ENCODE measurements at places on chromosomes 6 and 20.

DNA sequence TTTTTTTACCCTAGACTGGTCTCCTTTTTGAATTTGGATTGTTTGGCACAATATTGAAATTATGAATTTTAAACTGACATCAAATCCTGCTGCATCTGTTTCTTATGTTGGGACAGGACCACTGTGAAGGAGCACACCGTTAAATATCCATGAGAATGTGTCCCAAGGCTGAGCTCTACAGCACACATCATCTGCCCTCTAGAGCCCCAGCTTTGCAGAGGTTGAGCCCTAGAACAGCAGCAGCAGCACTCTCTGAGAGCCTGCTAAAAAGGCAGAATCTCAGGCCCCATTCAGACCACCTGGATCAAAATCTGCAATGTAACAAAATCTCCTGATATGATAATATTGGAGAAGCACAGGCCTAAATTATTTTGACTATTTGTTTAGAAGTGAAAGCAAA, 192.1 kb upstream of the CCN2 start:
- no peak for DNase-seq

DNA sequence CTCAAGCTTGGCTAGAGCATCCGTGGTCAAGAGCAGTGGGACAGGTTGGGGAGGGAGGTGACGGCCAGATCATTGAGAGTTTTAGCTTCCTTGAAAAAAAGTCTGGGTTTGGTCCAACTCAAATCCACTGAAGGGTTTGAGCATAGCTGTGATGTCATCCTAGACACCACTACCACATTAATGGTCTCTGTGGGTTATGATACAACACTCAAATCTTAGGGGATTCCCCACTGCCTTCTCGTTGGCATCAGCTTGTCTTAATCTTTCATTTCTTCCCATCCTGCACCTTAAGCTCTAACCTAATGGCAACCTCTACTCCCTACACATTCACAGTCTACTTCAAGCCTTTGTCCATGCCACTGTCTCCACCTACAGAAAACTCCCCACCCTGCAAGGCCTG, 77.3 kb downstream of the BMP6 start:
- DNase-seq = no peak

DNA sequence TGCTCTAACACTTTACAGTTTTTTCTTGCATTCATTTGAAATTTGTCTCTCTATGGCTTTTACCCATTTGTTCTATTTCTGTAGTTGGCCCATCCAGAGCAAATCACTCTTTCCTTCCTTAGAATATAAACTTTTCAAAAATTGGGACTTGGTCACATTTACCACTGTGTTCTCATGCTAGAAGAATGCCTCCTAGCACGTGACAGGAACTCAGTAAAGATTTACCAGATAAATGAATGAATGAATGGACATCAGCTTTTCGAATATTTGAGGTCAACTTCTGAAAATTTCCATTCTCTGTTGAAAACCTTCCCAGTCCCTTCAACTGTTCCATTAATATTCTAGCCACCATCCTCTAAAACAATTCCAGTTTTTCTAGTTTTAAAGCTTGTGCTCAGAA, 294.5 kb downstream of the CD83 start:
- no peak for DNase-seq

DNA sequence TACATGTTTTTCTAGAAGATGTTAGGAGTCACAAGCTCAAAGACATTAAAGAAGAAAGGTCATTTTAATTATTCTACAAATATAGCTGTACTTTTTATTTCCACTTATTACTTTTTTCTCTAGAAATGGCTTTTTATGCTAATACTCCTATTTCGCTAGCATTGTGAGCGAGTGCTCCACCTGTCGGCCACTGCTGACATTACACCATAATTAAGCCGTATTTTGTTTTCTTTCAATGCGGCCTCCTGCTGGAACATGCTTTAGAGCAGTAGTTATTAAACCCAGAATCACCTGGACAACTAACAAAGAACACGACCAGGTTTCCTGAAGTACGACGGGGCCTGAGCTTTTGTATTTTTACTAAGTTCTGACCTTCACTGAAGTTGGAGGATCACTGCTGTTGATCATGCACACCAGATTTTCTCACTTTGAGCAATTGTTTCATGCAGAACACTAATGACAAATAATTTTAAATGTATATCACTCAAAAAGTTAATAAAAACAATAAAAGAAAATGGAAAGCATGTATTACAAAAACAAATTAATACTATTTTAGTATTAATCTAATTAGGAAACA, 74.1 kb upstream of the PAK5 start:
- DNase-seq = peak; percentile 44

- DNase-seq = no peak
These were observed 506.1 kb upstream of the ID4 start for GRCh38 chr6:19331089-19331488.

GRCh38 chr6:71489736-71490135, 201.1 kb downstream of the OGFRL1 start:
- DNase-seq = peak; percentile 95
